ENCODE measurements at places on chromosomes 13 and 19. TPM values are rescaled to one million over a fixed set of nuclear protein-coding genes. Genes with fewer than 3 reads are reported as not detected.

The ZNF541 gene
- total RNA-seq: not detected

The ZNF729 gene
- not detected for total RNA-seq

The CGB2 gene
- total RNA-seq: not detected

The SERTM1 gene
- total RNA-seq: not detected

The ZNF579 gene
- 2.6 TPM for total RNA-seq

The KLK2 gene
- not detected for total RNA-seq

The SHKBP1 gene
- total RNA-seq: 49.6 TPM

The ZNF552 gene
- 5.2 TPM for total RNA-seq

The FXYD1 gene
- 10.1 TPM for total RNA-seq

The KCNRG gene
- 1.1 TPM for total RNA-seq

The UTP14C gene
- total RNA-seq: 11.8 TPM

Measured in esophagus squamous epithelium (tissue), 5 donors.